WTC11 (cell line): ENCODE measurements at places on chromosomes 6 and 20. TPM values are rescaled to one million over a fixed set of nuclear protein-coding genes. Genes with fewer than 3 reads are reported as not detected.

Gene PMEPA1
- total RNA-seq: 29.8 to 40.6 TPM (median 31.0 TPM) in 3 replicates

Gene SLC25A27
- 10.9 to 17.1 TPM (median 16.4 TPM) in 3 replicates for total RNA-seq

Gene GPSM3
- 10.0 to 14.0 TPM (median 13.1 TPM) in 3 replicates for total RNA-seq

Gene SYNDIG1
- 5.0 to 6.4 TPM (median 6.0 TPM) in 3 replicates for total RNA-seq

Gene HLA-A
- total RNA-seq: 93.2 to 135 TPM (median 134 TPM) in 3 replicates

Gene C6orf163
- total RNA-seq: 1.2 to 2.0 TPM (median 1.9 TPM) in 3 replicates

Gene CD109
- total RNA-seq: 3.5 to 4.5 TPM (median 4.0 TPM) in 3 replicates

Gene TBC1D20
- 14.6 to 15.6 TPM (median 15.4 TPM) in 3 replicates for total RNA-seq

Gene ETV7
- total RNA-seq: 0.68 to 1.4 TPM (median 1.2 TPM) in 3 replicates

Gene SERPINB6
- 28.0 to 33.7 TPM (median 32.9 TPM) in 3 replicates for total RNA-seq

Gene ASIP
- not detected in 3 replicates for total RNA-seq

Gene RSPO4
- total RNA-seq: 4.5 to 9.0 TPM (median 8.5 TPM) in 3 replicates

Gene BMP2
- total RNA-seq: 0.96 to 1.3 TPM (median 1.2 TPM) in 3 replicates

Gene TENT5A
- total RNA-seq: 3.2 to 4.4 TPM (median 4.2 TPM) in 3 replicates

Gene BTN1A1
- 0.14 to 0.15 TPM in 2 of 3 replicates, not detected in the other for total RNA-seq

Gene ARG1
- 0.15 to 0.53 TPM (median 0.21 TPM) in 3 replicates for total RNA-seq

Gene TRIM40
- not detected in 3 replicates for total RNA-seq

Gene TRAPPC3L
- total RNA-seq: not detected in 3 replicates

Gene ANKRD6
- 10.9 to 13.9 TPM (median 12.6 TPM) in 3 replicates for total RNA-seq

Gene SEL1L2
- total RNA-seq: 0.37 TPM in 1 of 3 replicates, not detected in the others

Gene MACROD2
- total RNA-seq: 3.0 to 4.1 TPM (median 3.5 TPM) in 3 replicates

Gene ADGB
- not detected in 3 replicates for total RNA-seq

Gene SIRPB2
- not detected in 3 replicates for total RNA-seq

Gene CD40
- 12.9 to 15.3 TPM (median 14.8 TPM) in 3 replicates for total RNA-seq

Gene WASF1
- 22.3 to 28.9 TPM (median 27.7 TPM) in 3 replicates for total RNA-seq

Gene ULBP3
- 4.0 to 6.0 TPM (median 5.6 TPM) in 3 replicates for total RNA-seq

Gene UST
- total RNA-seq: 32.1 to 33.8 TPM (median 33.8 TPM) in 3 replicates

Gene ZNF165
- total RNA-seq: 8.0 to 9.4 TPM (median 9.2 TPM) in 3 replicates

Gene PSORS1C1
- 0.11 to 0.66 TPM (median 0.34 TPM) in 3 replicates for total RNA-seq

Gene MYBL2
- total RNA-seq: 133 to 166 TPM (median 133 TPM) in 3 replicates

Gene ZC3H12D
- 0.13 to 0.21 TPM (median 0.14 TPM) in 3 replicates for total RNA-seq

Gene SLC22A1
- 0.41 to 1.2 TPM (median 0.78 TPM) in 3 replicates for total RNA-seq

Gene SMIM8
- total RNA-seq: 9.3 to 11.2 TPM (median 10.8 TPM) in 3 replicates

Gene LY6G6C
- total RNA-seq: 0.21 to 0.35 TPM in 2 of 3 replicates, not detected in the other

Gene MEP1A
- 0.09 TPM in 1 of 3 replicates, not detected in the others for total RNA-seq

Gene MRS2
- total RNA-seq: 71.1 to 91.6 TPM (median 73.1 TPM) in 3 replicates

Gene RNF144B
- total RNA-seq: 4.9 to 8.2 TPM (median 5.7 TPM) in 3 replicates

Gene ZNF343
- 5.0 to 7.6 TPM (median 6.3 TPM) in 3 replicates for total RNA-seq

Gene ZKSCAN8
- 21.7 to 22.9 TPM (median 22.7 TPM) in 3 replicates for total RNA-seq

Gene UQCC2
- 65.8 to 105 TPM (median 95.3 TPM) in 3 replicates for total RNA-seq

Gene TFAP2D
- not detected in 3 replicates for total RNA-seq

Gene DSP
- 74.5 to 77.0 TPM (median 76.1 TPM) in 3 replicates for total RNA-seq

Gene SLC17A9
- total RNA-seq: 26.2 to 41.7 TPM (median 30.8 TPM) in 3 replicates

Gene TREML1
- 0.27 TPM in 1 of 3 replicates, not detected in the others for total RNA-seq

Gene TBX18
- 0.15 TPM in 1 of 3 replicates, not detected in the others for total RNA-seq

Gene C20orf144
- total RNA-seq: 0.09 to 0.21 TPM (median 0.14 TPM) in 3 replicates

Gene PNPLA1
- total RNA-seq: not detected in 3 replicates

Gene MATN4
- total RNA-seq: 1.9 to 2.5 TPM (median 2.2 TPM) in 3 replicates

Gene SPTLC3
- total RNA-seq: 0.13 to 0.64 TPM (median 0.48 TPM) in 3 replicates
